ENCODE measurements at places on chromosomes 4 and X.
A peak's percentile ranks its signal among the peaks of the same experiment; 100 is the strongest.

DNA sequence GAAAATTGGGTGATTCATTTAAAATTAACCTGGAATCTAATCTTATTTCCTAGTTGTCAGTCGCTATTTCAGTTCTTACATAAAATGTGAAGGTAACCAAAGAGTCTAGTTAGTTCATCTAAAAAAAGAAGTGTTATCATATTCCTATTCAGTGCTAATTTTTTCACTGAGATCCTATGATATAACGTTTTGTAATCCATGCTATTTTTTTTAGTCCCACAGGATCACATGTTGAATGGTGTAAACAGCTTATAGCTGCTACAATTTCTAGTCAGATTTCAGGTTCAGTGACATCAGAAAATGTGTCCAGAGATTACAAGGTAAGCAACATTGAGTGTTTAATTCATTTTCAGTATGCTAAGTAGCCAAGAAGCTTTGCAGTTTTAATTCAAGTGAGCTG is 5.8 kb downstream of the MTMR1 start:
- no peak for DNase-seq

- DNase-seq = peak; percentile 72
These were observed at the start of gene CC2D2A for GRCh38 chr4:15469402-15470127. TSS of gene CC2D2A (plus strand) at chr4:15469882. CDS start at chr4:15475933, 6,051 bp downstream.

GRCh38 chrX:109537324-109537665 is 651 bp downstream of the NXT2 start:
- DNase-seq = peak; percentile 61

GRCh38 chr4:142091085-142091513 is 454.7 kb downstream of the IL15 start:
- peak; percentile 91 for DNase-seq

GRCh38 chr4:139844057-139844456 is 178.4 kb downstream of the MGST2 start:
- DNase-seq = no peak

DNA sequence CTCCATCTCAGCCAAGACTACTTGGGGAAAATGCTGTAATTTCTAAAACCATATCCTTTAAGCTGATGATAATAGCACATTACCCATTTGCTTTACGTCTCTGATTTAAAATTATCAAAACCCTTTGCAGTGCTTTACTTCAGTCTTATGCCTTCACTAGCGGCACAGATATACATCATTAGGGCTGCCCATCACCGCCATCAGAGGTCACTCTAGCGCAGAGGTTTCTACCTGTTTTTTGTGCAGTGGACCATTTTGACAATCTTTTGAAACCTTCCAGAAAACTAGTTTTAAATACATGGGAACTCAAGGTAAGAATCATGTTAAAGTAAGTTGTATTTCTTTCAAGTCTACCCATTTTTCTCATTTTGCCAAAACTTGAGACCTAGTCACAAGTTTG is 592.5 kb downstream of the PPARGC1A start:
- DNase-seq = no peak

GRCh38 chrX:16643176-16643575 is 6.8 kb upstream of the S100G start:
- DNase-seq = no peak

DNA sequence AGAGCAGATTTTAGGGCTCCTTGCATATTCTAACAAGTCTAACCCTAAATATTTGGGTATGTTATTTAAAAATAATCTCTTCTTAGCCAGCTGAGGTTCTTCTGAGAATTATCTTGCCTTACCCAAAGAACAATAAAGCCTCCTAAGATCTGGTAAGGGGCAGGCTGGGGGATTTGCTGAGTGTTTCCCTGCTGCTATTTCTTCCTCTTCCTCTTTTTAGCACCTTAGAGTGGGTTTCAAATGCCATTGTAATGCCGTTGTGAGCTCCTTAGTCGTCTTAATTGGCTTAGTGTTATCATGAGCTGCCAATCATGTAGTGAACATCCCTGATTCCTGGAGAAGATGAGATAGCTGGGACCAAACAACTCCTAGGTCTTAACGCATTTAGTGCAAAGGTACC is 15.4 kb downstream of the STOX2 start:
- no peak for DNase-seq

DNA sequence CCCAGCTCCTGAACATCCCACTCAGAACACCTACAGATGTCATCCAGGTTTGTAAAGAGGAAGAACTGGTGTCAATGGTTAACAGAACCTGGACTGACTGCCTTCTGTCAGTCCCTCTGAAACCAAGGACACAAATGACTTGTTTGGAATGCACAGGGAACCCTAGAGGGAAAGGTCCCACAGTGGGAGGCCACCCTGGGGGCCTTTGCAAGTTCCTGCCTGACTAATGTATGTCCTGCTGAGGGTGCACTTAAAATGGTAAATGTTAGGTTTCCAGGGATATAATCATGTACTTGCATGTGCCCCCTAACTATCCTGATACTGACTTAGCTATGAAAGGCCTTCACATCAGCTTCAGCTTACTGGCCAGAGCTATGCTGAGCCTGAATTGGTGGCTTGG is 15.0 kb upstream of the XAGE2 start:
- peak; percentile 86 for DNase-seq

- DNase-seq = no peak
These were observed 352.7 kb upstream of the IGFBP7 start for GRCh38 chr4:57462843-57463242.

GRCh38 chr4:177802162-177802561 is 359.9 kb upstream of the AGA start:
- DNase-seq = no peak

GRCh38 chrX:21929209-21929608 is 11.3 kb upstream of the SMS start:
- no peak for DNase-seq

DNA sequence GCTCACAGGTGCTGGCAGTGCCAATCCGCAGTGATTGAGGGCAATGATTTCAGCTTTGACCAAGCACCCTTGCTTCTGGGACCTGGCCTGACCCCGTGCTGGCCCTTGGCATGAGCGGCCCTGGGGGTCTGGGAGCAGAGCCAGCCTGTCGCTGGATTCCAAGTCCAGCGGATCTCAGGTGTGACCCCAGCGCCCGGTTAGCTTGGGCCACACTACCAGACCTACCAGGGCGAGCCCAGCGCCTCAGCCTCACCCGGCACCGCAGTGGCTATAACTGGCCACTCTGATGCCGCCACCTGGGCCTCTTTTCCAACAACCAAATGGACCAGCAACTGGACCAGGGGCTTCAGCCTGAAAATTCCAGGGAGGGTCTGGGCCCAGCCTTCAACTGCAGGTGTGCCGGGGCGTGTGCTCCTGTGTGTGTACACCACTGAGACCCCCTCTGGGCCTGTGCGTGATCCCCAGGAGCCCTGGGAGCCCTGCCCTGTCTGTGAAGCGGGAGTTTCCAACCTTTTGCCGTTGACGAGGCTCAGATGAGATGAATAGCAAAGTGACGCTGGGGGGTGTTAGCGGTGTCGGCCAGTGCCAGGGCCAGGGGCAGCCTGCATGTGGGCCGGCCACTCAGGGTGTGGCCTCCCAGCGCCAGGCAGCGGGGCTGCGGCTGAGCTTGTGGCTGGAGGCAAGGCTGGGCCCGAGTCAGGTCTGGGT is 658 bp downstream of the SH3TC1 start:
- DNase-seq = peak; percentile 53

GRCh38 chr4:4985036-4985435 is 34.2 kb downstream of the CYTL1 start:
- no peak for DNase-seq

GRCh38 chrX:131709553-131709952 is 165.7 kb downstream of the OR13H1 start:
- no peak for DNase-seq

GRCh38 chr4:25509646-25510045 is 132.6 kb downstream of the ANAPC4 start:
- no peak for DNase-seq

- no peak for DNase-seq
These were observed 69.2 kb downstream of the BLTP1 start for GRCh38 chr4:122221322-122221721.

DNA sequence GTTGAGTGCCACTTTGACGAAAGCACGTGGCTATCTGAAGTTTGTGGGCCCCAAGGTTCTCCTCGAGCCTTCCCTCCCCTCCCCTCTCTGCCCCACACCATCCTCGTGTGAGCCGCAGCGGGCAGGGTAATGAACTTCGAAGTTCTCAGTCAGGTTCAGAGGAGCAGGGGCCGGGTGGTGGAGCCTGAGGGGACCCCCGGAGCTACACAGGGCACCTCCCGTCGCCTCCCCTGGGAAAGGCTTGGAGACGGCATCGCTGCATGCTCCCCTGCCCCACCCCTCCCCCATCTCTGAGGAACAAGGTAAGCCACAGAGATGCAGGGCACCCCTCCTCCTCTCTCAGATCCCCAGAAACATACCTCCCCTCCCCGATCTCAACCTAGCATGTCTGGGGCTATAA is 2.8 kb upstream of the NKX1-1 start:
- DNase-seq = no peak

DNA sequence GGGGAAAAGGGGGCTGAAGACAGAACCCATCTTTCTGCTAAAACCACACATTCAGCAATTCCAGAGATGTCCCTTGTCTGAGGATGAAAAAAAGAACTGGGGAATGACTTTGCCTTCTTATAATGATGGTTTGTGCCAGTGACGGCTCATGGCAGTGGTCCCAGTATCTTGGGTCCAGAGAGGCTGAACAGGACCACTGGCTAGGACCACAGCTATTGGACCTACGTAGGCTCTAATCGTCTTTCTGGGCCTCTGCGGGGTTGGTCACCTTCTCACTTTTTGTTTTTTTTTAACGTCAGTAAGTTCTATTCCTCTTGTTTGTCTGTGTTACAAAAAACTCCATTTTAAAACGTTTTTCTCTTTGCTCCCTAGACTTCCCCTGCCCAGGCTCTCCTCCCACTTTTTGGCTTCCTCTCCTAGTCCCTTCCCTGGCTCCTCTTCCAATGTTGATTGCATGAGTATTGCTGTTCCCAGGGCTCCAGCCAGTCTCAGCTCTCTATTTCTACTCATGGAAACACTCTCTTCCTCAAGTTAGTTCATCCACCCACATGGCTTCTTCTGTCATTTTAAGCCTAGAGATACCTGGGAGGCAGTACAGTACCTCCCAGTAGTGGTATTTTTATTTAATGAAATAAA is 52.6 kb upstream of the STX18 start:
- DNase-seq = no peak

DNA sequence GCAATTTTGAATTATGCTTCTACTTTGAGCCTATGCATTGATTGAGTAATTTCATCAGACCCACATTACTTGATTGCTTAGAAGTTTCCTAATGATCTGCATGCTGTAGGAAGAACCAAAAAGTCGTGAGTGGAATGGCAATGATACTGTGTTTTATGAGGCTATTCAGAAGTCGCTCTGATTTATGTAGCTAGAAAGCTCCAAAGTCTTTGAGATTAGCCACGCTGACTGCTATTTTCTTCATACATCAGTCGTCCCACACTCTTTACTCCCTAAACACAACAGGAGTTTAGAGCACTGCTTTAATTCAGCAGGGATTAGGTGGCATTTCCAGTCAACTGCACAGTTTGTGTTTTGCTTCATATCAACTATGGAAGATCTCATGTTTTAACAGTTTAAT is 4.1 kb downstream of the GRID2 start:
- DNase-seq = no peak

DNA sequence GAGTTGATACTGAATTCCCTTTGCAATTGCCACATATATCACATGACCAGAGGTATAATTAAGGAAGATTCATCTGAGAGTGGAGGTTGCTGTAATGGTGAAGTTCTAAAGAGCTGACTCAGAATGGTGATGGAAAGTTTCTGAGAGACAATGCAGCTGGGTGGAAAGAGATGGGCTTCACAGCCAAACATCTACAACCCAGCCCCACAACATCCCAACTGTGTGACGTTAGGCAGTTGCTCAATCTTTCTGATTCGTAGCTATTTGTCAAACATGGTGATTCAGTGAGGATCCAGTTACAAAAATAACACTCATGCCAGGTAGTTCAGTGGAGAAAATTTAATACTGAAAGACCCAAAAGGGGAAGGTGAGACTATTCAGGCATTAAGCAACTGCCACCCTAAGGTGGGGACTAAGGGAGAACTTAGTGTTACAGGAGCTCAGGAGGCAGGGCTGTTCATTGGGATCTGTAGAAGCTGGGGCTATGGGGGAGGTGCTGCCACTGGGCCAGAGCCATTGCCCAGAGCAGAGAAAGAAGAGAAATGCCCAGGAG is 6.9 kb upstream of the AFF1 start:
- DNase-seq = peak; percentile 98

DNA sequence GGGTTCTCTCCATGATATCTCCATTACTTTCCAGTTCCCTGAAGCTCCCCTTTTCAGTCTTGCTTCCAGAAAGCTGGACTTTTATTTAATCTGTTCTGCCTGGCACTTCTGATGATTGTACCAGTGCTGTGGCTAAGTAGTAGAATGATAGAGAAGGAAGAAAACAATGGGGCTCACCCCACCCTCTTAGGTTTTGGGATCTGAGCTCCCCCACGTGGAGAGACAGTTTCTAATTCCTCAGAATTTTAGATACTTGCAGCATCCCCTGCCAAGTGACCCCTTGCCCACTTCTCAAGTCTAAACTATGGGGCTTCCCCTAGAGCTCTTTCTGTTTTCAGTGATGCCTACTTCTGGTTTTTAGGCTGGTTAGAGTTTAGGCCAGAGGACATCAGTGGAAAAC is 73.9 kb downstream of the GC start:
- DNase-seq = peak; percentile 13

GRCh38 chr4:123286903-123287466 is 109.6 kb upstream of the SPRY1 start:
- DNase-seq = no peak

DNA sequence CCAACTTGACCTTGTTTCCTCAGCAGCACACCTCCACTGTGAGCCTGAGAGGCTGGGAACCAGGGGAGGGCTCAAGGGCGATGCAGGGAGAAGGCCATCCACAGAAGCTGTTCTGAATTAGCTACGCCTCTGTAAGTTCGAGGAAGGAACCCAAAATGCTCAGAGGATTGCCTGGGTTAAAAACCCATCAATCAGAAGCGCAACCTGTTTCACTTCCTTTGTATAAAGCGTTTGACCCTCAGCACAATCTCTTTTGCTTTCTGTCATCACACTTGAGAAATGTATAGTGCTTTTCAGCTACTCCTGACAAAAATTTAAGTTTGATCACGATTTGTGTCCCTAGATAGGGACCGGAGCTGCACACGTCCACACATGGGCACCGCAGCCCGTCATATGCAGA is 48.0 kb upstream of the MAP3K15 start:
- DNase-seq = no peak

DNA sequence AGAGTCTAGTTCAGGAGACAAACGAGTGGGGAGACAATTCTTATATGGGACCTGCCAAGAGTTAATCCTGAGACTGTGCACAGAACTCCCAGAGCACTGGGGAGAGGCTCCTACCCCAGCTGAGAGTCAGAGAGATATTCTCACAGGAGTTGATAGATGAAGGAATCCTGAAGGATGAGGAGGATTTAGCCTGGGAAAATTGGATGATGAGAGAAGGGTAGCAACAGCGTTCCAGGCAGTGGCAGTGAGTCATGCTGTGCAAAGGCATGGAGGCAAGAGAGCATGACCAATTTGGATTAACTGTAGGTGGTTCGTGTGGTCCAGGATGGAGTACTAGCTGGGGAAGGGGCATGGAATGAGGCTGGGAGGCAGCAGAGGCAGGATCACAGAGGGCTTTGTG is 318.6 kb downstream of the LDB2 start:
- peak; percentile 63 for DNase-seq

Measured in kidney tubule cell (primary cell).